ENCODE measurements at places on chromosomes 2 and 18.

- DNase-seq, result no peak
- no peaks in the 10 kb centered on the region for H3K4me1 ChIP-seq
- no peaks in the 10 kb centered on the region for H3K36me3 ChIP-seq
- no peak overlapping the region for H3K27ac ChIP-seq
- no peaks in the 10 kb centered on the region for H3K27me3 ChIP-seq
Observed at GRCh38 chr2:177667626-177668025, 275.1 kb downstream of the AGPS start.

DNA sequence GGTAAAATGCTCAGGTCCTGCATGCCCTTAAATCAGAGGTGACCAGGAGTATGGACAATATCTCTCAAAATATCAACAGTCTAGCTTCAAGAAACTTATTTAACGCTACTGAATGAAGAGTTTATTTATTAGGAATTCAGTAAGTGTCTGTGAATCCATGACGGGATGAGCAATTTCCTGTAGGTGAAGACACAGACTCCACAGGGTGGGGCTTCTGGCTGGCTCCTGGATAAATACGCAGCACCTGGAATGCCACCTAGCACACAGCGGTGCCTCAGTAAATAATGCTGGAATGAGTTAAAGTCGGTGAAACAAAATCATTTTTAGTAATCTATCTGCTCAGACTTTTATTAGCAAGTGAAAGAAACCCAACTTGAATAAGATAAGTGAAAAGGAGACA lies 29.4 kb upstream of the MBP start:
- H3K27ac ChIP-seq, result no peak overlapping the region
- H3K4me1 ChIP-seq, result no peaks in the 10 kb centered on the region
- DNase-seq, result no peak
- H3K27me3 ChIP-seq, result peaks cover 63% of the 10 kb centered on the region

DNA sequence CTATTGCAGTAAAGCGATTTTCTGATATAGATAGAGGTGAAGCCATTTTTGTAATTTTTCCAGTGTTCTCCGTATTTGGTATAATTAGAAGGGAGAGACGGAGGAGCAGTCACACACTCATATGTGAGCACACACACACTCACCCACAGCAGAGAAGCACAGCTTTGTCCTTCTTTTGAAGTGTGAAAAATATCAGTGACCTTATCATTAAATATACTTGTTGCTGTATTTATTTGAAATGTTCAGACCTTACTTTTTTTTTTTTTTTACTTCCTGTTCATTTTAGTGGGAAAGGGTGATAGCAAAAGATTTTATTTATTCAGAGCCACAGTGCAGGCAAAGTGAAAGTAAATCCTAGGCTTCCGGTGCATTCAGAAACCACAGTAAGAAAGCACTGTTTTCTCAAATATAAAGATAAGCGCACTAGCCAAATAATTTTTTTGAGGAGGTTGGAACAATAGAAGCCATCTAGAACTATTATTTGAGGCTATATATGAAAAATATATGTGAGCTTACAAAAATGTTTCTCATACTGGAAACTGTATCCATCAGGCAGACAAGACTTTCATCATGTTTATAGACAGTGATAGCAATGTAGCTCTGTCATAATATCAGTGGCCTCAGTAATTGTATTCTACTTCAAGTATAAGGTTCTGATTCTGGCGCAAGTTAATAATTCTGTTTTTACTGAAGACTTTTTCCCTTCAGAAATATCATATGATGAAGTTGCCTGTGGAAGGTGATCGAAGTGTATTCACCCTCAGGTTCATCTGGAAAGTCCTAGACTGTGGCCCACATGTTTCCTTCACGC lies 37.2 kb downstream of the TSHZ1 start:
- H3K27ac ChIP-seq, result no peak overlapping the region
- peaks cover 18% of the 10 kb centered on the region for H3K4me1 ChIP-seq
- H3K27me3 ChIP-seq, result no peaks in the 10 kb centered on the region
- no peaks in the 10 kb centered on the region for H3K36me3 ChIP-seq
- peak; percentile 6 for DNase-seq
- peak overlapping the region; percentile 44 for H3K4me3 ChIP-seq

- H3K27me3 ChIP-seq, result no peaks in the 10 kb centered on the region
- no peak overlapping the region for H3K27ac ChIP-seq
- DNase-seq, result no peak
Observed at GRCh38 chr2:201466050-201466675, 14.6 kb downstream of the STRADB start.

- H3K27me3 ChIP-seq, result no peaks in the 10 kb centered on the region
- no peak for DNase-seq
- H3K36me3 ChIP-seq, result no peaks in the 10 kb centered on the region
- H3K4me3 ChIP-seq, result no peak overlapping the region
Observed at GRCh38 chr2:45315861-45316260, 295.2 kb downstream of the SRBD1 start.

GRCh38 chr2:232265329-232265728 lies 113.2 kb upstream of the ALPP start:
- H3K27ac ChIP-seq, result no peak overlapping the region
- peaks cover 42% of the 10 kb centered on the region for H3K36me3 ChIP-seq
- H3K27me3 ChIP-seq, result no peaks in the 10 kb centered on the region

DNA sequence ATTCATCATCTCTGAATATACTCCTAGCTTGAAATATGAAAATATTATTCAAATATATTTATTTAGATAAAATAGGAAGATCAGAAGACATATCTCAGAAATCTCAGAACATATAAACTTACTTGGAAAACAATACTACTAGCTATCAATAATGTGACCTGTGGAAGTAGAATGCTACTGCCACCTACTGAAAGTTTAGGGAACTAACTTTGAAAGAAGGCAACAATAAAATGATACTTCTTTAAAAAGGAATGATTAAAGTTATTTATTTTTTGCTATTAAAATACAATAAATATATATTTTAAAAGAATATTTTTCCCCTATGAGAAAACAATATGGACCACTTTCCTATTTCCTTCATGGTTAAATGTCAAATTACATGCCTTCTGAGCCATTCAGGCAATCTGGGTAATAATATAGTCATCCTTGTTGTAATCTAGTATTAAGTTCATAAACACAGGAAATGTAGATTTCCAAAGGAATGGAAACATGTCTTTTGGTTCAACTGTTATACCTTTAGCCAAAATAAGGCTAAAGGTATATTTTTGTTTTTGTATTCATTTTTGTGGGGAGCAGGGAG lies 26.0 kb downstream of the ACADL start:
- H3K4me1 ChIP-seq, result peaks cover 7% of the 10 kb centered on the region
- no peaks in the 10 kb centered on the region for H3K36me3 ChIP-seq
- H3K27me3 ChIP-seq, result no peaks in the 10 kb centered on the region
- no peak overlapping the region for H3K27ac ChIP-seq

DNA sequence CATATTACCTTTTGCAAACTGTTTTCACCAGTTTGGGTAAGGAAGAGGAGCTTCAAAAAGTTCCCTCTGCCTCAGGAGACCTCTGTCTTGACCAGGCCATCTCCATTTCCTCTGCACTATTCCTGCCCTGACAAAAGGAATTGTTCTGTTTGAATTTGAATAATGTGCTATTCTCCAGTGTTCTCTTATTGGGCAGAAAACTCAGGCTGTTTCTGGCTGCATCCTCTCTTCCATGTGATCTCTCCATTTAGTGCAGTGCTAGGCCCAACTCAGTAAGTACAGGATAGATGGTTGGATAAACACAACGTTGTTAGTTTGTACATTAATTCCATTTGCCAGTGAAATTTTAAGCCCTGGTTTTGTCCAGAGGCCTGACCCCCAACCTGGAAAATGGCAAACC lies 102.2 kb upstream of the CELF4 start:
- no peaks in the 10 kb centered on the region for H3K4me1 ChIP-seq
- no peaks in the 10 kb centered on the region for H3K36me3 ChIP-seq
- H3K27me3 ChIP-seq, result no peaks in the 10 kb centered on the region
- no peak overlapping the region for H3K4me3 ChIP-seq

All from HepG2 (cell line).